Activated naive CD4-positive, alpha-beta T cell (primary cell): ENCODE measurements at places on chromosomes 16 and 17.

- DNase-seq, result no peak
Measured at GRCh38 chr17:77959126-77959925, 823 bp downstream of the TNRC6C start.

DNA sequence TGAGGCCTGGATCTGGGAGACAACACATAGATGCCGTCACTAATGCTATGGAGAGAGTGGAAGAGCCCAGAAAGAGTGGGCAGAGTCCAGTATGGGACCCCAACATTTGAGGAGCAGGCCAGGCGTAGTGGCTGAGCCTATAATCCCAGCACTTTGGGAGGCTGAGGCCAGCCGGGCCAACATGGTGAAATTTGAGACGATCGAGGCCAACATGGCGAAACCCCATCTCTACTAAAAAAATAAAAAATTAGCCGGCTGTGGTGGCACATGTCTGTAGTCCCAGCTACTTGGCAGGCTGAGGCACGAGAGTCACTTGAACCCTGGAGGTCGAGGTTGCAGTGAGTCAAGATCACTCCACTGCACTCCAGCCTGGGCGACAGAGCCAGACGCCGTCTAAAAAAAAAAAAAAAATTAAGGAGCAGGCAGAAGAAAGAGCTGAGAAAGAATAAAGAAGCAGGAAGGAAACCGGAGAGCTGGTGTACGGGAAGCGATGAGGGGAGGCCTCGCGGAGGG, 6.0 kb upstream of the DNAI2 start:
- DNase-seq, result no peak

GRCh38 chr16:54633943-54634362, 296.7 kb upstream of the IRX5 start:
- no peak for DNase-seq

GRCh38 chr17:49557312-49558024, 18.2 kb upstream of the NXPH3 start:
- DNase-seq, result no peak

GRCh38 chr17:22671110-22671509, 978.8 kb downstream of the KCNJ18 start:
- no peak for DNase-seq

GRCh38 chr17:68301438-68301959, 10.2 kb downstream of the ARSG start:
- DNase-seq, result no peak

DNA sequence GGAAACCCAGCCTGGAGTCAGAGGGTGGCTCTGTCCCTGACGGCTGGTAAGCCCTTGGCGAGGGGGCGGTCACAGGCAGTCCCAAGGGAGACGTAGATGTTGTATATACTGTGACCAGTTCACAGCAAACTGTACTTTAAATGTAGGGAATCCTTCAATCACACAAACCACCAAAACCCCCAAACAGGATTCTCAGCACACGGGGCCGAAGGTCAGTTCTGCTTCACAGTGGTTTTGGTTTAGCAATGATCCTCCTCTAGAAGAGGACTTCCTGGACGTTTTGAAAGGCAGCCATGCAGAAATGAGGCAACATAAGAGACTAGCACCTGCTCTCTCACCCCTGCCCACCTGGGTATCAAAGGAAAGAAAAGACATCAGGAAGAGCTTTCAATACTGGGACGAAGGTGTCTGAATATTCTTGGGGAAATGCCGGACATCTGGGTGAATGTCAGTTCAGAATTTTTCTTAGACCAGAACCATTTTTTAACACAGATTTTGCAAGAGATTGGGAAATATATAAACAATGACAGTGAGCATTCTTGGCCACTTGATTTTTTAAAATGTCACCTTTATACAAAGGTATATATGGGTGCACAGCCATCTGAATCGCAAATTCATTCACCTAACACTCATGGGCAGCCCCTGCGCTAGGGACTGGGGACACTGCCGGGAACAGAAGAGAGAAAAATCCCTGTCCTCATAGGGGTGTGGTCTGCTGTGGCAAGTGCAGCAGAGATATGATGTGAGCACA, 74.2 kb downstream of the CRISPLD2 start:
- DNase-seq, result no peak

DNA sequence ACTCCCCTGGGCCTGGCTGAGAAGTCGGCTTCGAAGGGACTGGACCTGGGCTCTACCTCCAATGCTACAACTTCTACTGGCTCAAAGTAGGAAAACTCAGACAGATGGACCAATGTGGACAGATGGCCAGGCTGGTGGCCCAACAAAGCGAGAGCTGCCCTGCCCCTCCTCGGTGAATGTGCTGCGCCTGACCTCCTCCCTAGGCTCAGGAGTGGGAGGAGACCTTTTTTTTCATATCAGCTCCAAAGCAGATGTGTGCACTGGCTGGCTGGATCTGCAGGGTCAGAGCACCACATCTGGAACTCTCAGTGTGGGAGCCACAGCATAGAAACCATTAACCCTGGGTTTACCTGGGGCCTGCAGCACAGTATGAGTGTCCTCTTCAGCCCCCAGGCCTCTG, 20.8 kb downstream of the ATP6V0D1 start:
- DNase-seq, result no peak

DNA sequence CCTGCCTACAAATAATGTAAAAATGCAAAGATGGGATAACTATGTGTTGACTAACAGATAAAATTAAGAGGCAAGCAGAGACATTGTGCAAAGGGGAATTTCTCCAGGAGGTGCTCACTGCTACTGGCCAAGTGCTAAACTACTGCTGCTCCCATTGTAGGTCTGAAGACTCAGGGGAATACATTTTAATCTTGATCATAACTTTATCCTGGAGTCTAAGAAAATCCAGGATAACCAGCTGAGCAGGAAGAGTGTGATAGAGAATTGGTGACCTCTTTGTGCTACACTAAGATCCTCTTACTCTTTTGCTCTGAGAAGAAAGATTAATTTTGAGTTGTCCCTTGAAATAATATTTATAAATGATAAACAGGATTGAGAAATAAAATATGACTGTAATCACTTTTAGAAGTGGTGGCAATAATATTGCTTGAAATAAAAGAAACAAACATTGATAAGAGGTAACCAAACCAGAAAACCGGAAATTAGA, 5.9 kb downstream of the RNF43 start:
- DNase-seq, result no peak

- DNase-seq, result no peak
Measured at GRCh38 chr17:79715098-79715942, 15.4 kb upstream of the ENPP7 start.
